Stimulated activated CD8-positive, alpha-beta memory T cell treated with anti-CD3 and anti-CD28 coated beads, Interleukin-4, amount 100 ng/mL, for 48 hours (primary cell): ENCODE measurements at places on chromosomes 7 and 10.
A peak's percentile ranks its signal among the peaks of the same experiment; 100 is the strongest.

GRCh38 chr10:24009736-24010135 lies 199.2 kb upstream of the KIAA1217 start:
- DNase-seq, result no peak

GRCh38 chr7:114944745-114945625 lies 23.1 kb downstream of the MDFIC start:
- no peak for DNase-seq

GRCh38 chr10:6491841-6492609 lies 88.1 kb downstream of the PRKCQ start:
- DNase-seq, result no peak

- DNase-seq, result no peak
These were observed 21.7 kb upstream of the BTBD16 start for GRCh38 chr10:122249303-122249850.

GRCh38 chr7:34131371-34131770 lies 226.0 kb downstream of the BMPER start:
- DNase-seq, result no peak

DNA sequence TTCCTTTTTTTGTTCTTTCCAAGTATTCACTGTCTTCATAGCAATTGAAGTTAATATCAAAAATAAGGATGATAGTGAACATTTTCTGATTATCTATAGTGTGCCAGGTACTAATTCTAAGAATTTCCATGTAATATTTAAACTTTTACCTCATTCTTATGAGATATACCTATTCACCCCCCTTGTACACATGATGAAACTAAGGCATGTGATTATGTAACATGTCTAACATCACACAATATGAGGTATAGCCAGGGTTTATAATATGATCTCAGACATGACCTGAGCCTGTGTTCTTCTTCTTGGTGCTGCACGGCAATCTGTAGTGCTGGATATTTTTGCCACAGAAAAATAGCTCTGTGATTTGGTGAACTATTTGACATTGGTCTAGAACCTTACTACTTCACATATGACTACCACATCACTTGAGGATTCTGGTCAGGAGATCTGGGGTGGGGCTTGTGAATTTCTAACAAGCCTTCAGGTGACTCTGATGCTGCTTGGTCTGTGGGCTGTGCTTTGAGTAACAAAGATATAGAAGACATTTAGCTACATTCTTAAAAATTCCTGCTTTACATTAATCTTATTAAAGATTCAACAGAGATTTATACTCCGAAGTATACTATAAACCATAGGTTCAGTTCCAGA lies 79.1 kb downstream of the TRIM24 start:
- DNase-seq, result no peak

DNA sequence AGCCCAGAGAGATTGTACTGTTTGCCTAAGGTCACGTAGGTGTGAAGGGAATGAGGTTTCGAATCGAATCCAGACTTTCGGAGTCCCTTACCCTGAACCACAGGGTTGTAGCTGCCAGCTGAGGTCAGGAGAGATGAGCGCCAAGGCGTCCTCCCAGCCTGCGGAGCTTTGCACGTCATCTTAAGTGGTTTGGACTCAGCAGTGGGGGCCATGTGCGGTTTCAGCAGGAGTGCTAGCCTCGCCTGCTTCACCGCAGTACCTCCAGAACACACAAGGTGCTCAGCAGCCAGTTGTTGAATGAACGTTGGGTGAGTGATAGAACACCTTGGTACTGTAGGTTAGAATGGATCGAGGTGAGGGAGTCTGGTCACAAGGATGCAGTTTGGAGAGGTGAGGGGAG lies 74.9 kb upstream of the PPIF start:
- DNase-seq, result no peak

- DNase-seq, result no peak
These were observed 44.4 kb upstream of the OCM2 start for GRCh38 chr7:98034081-98035035.

- DNase-seq, result no peak
These were observed 2.0 kb downstream of the MICALL2 start for GRCh38 chr7:1457059-1457948.

DNA sequence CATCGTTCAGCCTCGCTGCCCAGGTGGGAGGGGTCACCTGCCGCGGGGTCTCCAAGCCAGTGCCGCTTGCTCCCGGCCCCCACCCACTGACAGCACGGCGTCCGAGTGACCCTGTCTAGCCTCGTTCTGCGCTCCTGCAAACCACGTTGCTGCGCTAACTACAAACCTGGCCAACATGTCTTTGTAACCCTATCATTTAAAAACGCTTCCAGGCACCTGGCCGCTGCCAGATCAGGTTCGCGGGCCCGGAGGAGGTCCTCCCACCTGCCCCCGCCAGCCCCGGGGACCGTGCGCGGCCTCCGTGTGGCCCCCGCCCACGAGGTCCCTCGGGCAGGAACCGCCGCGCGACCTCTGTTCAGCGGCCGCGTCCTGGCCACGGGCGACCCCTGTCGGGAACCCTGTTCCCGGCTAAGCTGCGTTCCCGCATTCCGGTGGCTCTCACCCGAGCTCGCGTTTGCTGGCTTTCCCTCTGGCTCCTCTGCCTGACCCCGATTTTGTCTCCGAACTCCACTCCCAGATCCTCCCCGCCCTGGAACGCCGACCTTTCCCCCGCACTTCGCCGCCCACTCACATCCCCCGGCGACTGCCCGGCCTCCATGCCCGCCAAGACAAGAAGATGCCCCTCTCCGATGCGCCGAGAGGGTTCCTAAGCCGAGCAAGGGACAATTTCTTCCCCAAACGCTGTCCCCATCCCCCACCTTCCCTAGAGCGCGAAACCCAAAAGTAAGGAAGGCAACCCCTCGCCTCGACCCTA lies 2.4 kb downstream of the SFMBT2 start:
- peak; percentile 67 for DNase-seq

DNA sequence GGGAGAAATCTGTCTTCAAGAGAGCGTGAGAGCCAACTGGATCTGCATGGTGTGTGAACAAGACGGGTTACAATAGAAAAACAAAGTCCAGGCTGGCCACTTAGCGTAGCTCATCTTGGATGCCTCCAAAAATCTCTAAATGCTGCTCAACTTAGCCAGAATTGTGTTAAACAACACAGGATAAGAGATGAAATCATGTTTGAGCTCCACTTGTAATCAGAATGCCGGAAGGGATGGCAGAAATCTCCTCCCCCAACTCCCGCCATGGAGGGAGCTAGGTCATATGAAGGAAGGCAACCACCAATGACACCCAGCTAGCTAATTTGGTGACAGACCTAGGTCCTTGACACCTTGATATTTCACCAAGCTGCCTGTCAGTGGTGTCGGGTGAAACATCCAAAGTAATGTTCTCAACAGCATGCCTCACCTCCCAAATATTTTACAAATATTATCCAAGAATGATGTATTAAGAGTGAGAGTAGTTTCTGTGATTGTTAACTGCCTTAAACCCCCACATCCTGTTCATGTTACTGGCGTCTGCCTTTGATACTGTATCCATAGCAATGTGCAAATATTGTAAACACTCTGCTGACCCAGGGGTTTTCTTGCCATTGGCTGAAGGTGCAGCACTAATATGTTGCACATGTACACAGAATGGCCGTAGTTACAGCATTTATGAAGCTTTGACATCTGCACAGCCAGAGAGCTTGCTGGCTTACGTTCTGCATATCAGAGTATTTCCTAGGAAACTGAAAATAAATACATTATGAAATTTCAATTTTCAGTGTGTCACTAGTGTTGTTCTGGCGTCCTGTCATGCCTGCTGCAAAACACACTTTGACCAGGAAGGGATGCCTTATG lies 25.8 kb downstream of the TMEM254 start:
- no peak for DNase-seq

DNA sequence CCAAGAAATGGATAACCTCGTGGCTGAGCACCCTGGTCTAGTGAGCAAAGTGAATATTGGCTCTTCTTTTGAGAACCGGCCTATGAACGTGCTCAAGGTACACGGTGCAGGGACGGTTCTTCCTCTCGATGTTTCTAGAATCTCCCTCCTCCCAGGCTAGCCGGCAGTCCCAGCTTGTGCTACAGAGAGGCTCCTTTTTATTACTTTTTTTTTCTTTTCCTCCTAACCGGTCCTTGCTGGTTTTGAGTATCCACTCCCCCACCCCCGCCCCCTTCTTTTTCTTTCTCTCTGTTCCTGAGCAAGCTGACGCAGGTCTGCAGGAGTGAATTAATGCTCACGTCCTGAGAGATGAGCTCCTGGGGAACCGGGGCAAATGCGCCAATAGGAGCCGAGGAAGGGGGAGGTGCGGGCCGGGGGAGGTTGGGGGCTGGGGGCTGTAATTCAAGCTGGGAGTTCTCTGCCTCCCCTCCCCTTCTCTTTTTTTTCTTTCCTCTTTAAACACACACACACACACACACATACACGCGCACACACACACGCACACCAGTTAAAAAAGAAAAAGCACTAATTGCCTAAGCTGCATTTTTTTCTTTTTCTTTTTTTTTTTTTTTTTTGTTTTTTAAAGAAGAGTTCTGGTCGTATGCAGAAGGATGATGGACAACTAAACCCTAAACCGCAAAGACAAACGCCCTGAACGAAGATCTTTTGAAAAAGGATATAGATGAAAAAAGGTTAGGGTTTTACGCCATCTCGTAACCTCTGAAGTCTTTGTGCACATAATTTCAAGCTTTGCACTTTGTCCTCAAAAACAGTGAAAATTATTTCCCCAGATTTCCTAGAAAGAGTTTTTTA lies 6.6 kb downstream of the CPA2 start:
- DNase-seq, result no peak
